ENCODE measurements at places on chromosomes 7 and 10. TPM values are rescaled to one million over a fixed set of nuclear protein-coding genes. Genes with fewer than 3 reads are reported as not detected.

- no peak for DNase-seq
Measured at GRCh38 chr10:20407357-20407756, 489.8 kb downstream of the NEBL start.

SPDYE2B gene
- not detected for total RNA-seq

DNA sequence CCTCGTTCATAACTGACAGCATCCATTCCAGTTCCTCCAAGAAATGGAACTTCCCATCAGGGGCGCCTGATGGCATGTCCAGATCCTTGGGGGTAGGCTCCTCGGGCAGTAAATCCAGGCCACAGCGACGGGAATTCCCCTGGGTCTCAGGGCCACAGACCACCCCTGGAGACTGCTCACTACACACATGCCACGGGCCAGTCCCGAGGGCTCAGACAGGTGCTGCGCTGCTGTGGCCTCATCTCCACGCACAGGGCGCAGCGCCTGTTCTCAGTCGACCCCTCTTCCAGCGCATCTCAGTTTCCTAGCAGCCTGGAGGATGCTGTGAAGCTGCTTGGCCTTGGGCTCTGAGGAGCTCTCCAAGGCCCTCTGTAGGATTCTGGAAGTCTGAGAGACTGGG, 473.5 kb upstream of the FOXK1 start:
- DNase-seq, result no peak

DNA sequence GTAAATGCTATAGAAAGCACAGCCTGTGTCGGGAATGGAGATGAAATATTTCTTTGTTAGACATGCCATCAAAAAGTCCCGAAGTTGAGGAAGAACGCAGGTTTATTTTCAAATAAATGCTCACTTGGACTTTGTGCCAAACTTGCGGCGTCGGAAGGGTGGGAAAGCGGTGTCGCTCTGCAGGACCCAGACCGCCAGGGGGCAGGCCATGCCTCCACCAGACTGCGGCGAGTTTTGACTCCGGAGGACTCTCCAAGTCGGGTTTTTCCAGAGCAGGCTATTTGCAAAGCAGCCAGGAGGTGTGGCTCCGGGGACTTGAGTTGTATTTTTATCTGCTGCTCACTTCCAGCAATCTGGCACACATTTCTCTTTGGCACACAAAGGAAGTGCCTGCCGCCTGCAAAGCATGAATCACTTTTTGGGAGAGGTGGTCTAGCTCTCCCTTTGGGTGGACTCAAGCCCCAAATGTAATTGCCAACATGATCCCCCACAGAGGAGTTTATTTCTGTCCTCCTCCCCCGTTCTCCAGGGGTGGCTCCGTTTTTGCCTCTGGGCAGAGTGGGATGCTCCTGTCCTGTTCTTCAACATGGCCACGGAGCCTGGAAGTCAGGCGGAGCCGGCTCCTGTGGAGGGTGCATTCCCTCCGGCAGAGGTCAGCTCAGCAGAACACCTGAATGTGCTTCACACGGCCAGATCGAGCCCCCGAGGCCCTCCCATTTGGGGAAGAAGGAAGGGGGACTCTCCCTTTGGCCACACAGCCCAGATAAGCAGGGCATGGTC, 82.3 kb upstream of the GPR26 start:
- DNase-seq, result peak; percentile 29

- no peak for DNase-seq
Measured at GRCh38 chr10:96225119-96225518, 46.2 kb downstream of the BLNK start.

GRCh38 chr10:124256151-124256550, 162.6 kb downstream of the OAT start:
- DNase-seq, result no peak

- DNase-seq, result no peak
Measured at GRCh38 chr7:27689591-27690164, 27.0 kb upstream of the HIBADH start.

DNA sequence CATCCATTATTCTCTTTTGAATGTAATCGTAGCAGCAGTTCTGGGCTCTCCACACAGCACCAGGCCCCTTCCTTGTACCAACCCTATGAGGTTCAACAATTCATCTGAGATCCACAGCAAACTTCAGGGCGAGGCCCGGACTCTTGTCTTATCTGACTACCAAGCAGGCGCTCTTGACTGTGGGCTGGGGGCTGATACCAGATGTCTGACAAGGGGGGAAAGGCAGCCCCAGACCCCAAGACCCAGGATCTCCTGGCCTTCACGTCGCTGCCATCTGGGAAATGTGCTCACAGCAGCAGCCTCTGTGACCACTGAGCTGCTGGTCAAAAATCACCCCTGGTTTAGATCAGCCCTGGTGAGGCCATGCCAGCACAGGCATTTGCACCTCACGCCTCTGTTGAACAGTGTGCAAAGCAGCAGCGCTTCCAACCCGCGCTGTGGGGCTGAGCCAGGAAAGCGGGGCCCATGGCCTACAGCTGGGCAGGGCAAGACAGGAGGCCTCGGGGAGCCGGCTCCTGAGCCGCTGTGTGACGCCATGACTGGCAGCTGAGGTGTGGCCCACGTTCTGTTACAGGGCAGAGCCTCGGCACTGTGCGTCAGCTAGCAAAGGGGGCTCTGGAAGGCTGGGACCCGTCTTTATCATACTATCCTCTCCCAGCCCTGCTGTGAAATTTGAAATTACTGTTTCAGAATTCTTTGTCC, 143.9 kb downstream of the PAXIP1 start:
- DNase-seq, result no peak

GRCh38 chr10:102231357-102232318, 5.5 kb downstream of the ELOVL3 start:
- DNase-seq, result no peak

AKR1C4 gene
- not detected for total RNA-seq
